Activated naive CD4-positive, alpha-beta T cell treated with anti-CD3 and anti-CD28 coated beads, Interleukin-2, amount 50 U/mL, for 16 hours (primary cell): ENCODE measurements at places on chromosomes 2 and 18.

- DNase-seq, result no peak
Observed at GRCh38 chr18:68779169-68779568, 18.7 kb upstream of the CCDC102B start.

DNA sequence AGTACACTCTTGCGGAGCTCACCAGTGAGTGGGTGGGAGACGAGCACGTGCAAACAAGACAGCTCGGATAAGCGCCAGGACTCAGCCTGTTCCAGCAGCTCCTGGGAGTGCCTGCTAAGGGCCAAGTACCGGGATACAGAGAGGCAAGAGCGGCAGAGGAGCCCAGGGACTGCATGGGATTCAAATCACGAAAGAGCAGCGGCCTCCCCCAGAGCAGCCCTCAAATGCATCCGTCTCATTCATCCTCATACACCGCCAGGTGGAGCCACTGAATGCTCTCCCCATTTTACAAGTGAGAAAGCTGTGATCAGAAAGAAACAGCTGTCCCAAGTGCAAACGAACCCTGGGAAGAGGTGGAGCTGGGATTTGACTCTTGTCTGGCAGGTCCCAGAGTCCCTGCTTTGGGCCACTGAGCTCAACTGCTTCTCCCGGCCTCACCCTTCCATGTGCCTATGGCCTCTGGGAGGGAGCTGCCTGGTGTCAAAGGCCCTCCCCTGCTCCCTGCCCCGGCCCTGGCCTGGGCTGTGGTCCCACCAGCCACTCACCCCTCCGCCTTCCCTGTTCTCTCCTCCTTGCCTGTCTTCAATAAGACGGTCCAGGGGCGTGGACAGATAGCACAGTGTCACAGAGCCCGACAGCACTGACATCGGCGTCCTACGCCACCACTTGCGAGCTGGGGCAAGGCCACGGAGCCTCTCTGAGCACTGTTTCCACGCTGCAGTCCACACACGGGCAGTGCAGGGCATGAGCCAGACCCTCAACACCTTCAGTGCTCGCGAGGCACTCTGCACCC lies 72.8 kb upstream of the TAF1B start:
- peak; percentile 45 for DNase-seq

GRCh38 chr2:120466704-120467054 lies 120.7 kb downstream of the INHBB start:
- no peak for DNase-seq

- no peak for DNase-seq
Observed at GRCh38 chr2:25240636-25241035, 72.3 kb upstream of the POMC start.

DNA sequence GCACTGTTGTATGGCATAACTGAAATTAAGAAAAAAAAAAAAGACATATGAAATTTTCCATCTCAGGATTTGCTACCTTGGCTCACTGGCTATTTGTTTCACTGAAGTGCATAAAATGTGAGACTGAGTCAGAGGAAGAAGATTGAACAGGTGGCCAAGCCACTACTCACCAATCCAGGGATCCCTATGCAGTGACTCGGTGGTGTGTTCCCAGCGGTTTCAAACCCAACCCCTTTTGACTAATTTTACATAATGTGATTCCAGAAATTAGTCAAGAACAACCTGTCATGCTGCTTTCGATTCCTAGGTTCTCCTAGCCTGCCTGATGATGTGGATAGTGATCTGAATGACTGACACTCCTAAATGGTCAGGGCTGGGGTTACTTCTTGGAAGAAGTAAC lies 77.3 kb downstream of the KLHL14 start:
- no peak for DNase-seq

GRCh38 chr18:60277855-60278480 lies 94.6 kb downstream of the MC4R start:
- DNase-seq, result no peak

DNA sequence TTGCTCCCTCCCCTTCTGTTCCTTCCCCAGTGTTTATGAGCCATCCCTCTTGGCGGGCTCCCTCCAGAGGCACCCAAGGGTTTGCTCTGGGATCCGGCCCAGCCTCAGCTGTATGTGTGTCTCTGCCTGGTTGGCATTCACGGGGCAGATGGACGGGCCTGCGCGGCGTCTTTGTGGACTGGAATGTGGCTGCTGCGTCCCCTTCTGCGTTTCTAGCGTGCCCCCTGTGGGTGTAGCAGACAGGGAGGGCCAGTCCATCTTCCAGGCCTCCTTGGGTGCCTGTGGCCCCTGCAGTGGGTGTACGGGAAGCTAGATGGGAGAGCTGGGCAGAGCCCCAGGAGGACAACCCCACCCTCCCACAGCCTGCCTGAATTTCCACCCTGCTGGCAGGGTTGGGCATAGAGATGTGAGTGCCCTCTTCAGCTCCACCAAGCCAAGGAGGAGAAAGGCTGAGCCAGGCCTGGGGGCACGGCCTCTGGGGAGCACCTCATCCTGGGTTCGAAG lies 15.7 kb downstream of the GPC1 start:
- no peak for DNase-seq

DNA sequence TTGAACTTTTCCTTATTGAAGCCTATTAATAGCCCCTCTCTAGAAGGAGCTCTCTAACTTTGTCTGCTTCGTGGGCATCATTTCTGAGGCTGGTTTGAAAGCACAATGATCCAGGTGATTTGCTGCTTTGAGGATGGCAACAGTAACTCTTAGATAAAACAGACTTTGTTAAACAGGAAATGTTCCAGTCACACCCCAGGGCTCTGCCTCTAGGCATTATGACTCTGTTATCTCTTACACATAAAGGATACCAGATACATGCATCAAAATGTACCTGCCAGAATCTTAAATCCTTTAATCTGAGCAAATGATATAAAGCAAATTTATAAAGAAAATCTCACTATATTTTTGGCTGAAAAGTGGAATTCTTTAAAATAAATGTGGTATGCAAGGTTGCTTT lies 52.3 kb downstream of the GAD1 start:
- DNase-seq, result no peak

- DNase-seq, result peak; percentile 73
Observed at GRCh38 chr2:157492189-157492773, 48.4 kb upstream of the CYTIP start.

- no peak for DNase-seq
Observed at GRCh38 chr2:9552219-9553178, 3.1 kb downstream of the ADAM17 start.

GRCh38 chr18:76791106-76791505 lies 31.3 kb upstream of the ZNF236 start:
- DNase-seq, result no peak

- DNase-seq, result no peak
Observed at GRCh38 chr18:27712066-27712465, 464.9 kb downstream of the CDH2 start.

DNA sequence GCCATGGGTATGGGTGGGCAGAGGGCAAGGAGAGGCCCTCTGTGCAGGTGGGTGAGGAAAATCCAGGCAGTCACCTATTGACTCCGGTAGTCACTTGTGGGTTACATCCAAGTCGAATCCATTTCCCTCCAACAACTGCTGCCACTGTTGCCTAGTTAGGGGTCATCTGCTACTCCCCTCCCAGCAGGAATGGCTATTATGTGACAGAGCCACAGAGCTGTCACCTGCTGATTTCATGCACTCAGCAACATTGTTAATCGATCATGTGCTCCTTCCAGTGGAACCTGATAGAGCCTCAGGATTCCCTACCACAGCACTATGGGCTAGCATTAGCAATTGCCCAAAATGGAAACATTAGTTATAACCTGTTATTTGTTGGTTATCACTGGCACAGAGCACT lies 31.4 kb downstream of the POLR1A start:
- no peak for DNase-seq

DNA sequence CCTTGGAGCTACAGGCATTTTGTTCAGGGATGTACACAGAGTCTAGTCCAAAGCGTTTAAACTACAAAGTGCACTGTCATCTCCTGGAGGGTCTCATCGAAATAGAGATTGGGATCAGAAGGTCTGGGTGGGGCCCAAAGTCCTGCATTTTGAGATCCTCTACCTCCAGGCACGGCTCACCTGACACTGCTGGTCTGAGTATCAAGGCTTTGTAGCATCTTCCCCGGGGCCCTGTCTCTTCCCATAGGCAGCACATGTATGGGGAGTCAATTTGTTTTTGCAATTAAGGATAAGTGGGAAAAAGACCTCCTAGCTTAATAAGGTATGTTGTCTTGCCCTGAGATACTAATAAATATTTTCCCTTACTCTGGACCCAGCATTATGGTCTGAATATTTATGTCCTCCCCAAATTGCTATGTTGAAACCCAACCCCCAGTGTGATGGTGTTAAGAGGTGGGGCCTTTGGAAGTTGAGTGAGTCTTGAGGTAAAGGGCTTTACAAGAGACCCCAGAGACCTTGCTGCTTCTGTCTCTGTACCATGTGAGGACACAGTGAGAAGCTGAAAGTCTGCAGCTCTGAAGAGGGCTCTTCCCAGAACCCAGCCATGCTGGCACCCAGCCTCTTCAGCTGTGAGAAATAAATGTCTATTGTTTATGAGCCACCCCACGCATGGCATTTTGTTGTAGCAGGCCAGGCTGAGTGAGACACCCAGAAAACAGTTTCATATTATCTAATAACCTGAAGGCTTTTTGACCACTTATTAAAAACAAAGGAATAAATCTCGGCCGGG lies 258.7 kb upstream of the HS6ST1 start:
- no peak for DNase-seq

DNA sequence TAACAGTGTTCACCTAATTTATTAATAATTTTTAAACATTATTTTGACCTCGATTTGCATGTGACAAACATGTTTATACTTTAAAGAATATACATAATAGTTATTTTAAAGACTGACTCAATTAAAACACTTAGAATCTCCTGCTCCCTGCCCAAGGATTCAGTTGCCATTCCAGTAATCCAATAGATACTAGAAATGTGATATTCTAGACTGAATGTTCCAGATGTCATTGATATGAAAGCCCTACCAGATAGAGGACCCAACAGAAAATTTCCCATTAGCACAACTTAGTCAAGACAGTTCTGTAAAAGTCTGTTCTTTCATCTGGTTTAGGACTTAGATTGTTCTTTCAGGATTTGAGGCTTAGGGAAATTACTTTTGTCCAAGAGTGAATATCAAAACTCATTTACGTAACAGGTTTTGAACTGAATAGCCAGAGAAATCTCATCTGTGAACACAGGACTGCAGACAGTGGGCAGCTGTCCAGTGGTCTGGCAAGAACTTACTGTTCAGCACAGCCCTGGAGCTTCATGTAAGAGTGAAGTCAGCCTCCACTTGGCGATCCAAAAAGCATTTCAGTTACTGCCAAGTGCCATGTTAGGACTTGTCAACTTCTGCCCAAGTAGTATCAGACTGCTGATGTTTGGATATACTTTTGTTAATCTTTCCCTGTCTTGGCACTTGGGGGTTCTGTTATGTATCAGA lies 77.5 kb downstream of the OSBPL6 start:
- DNase-seq, result no peak

GRCh38 chr2:228039752-228040534 lies 141.5 kb downstream of the SPHKAP start:
- no peak for DNase-seq

DNA sequence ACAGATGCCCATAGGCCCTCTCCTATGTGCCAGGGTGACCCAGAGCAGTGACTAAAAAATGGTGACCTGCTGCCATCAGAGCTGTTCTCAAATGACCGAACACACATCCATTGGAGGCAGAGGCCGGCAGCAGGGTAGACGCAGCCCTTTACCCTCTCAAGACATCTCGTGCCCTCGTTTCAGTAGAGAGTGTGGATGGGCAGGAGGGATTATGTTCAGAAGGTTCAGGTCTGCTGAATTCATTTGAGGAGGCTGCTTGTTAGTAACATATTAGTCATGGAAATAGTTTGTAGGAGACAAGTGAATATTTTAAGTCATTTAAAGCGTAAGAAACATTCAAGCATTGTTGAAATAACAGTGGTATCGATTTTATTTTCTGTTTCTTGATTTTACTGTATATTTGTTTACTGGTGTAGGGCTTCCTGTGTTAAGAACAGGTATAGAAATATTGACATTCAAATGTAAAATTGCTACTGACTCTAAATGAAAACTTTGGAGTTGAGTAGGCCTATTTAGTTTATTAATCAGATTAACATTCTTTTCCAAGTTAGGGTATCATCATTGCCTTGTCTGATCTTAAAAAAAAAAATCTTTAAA lies 82.6 kb downstream of the ZNF532 start:
- DNase-seq, result no peak

GRCh38 chr2:109450574-109451273 lies 163.0 kb downstream of the SEPTIN10 start:
- DNase-seq, result no peak

DNA sequence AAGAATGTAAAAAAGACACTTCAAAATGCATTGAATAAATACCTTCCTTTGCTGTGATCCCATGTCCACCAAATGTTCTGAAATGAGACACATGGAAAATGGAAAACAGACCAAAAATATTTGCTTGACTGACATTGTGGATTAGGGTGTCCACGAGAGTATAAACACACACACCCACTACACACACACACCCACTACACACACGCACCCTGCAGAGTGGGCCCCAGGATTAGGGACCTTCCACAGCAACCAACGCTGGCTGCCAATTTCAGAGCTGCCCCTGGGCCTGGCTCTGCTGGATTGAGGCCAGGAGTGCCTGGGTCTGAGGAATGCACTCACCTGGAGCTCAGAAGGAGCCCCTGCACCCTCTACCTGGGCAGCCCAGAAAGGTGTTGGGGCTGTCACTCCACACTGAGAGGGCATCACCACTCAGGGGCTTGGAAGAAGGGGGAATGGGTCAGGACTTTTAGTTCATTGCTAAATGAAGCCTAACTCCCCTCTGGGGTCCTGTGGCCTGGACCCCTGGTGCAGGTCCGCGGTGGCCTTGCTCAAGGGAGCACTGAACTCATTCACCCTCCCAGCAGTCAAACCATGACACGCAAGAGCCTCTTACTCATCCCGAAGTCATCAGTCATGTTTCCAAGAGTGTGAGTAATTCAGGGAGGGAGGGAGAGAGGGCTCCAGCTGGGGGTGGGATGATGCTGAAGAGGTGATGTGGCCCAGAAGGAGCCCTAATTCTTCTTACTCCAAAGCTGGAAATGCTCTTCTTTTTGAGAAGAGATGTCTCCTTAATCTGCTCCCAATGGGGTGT lies 50.2 kb upstream of the PLB1 start:
- peak; percentile 61 for DNase-seq

GRCh38 chr18:22637787-22638186 lies 220.1 kb upstream of the CTAGE1 start:
- no peak for DNase-seq
